Stimulated activated CD4-positive, alpha-beta T cell treated with anti-CD3 and anti-CD28 coated beads, Interleukin-2, amount 100 ng/mL, for 24 hours (primary cell): ENCODE measurements at places on chromosomes 16 and 17.
A peak's percentile ranks its signal among the peaks of the same experiment; 100 is the strongest.

GRCh38 chr16:81650982-81651562 is 128.0 kb upstream of the PLCG2 start:
- DNase-seq: no peak

DNA sequence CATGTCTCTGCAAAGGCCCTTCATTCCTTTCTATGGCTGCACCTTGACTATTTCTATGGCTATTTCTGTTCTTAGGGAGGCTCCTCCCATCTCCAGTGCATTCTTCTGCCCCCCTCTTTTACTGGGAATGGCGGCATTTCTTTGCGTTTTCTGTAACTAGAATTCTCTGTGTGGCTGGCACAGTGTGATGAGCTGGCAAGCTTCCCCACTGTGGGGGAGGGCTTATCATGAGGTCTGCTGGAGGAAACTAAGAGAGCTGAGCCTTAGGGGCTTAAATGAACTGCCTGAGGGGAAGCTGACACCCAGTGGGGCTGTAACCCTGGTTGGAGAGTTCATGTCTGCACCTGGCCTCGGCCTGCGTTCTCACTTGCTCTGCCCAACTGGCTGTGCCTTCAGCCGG is 1.5 kb upstream of the CARD14 start:
- no peak for DNase-seq

DNA sequence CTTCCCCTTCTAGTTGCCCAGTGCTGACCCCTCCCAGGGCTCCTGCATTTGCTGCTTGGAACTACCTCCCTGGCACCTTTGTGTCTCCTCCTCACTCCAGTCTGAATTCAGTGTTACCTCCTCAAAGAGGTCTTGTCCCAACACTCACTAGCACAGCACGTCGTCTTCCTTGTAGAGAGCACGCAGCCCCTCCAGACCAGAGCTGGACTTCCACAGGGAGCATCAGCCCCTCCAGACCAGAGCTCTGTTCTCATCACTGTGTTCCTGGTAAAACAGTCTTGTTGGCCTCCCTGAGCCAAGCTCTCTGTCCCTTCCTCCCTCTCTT is 27.8 kb upstream of the MGAT5B start:
- no peak for DNase-seq

GRCh38 chr16:81421536-81421935 is 23.1 kb upstream of the CMIP start:
- no peak for DNase-seq

DNA sequence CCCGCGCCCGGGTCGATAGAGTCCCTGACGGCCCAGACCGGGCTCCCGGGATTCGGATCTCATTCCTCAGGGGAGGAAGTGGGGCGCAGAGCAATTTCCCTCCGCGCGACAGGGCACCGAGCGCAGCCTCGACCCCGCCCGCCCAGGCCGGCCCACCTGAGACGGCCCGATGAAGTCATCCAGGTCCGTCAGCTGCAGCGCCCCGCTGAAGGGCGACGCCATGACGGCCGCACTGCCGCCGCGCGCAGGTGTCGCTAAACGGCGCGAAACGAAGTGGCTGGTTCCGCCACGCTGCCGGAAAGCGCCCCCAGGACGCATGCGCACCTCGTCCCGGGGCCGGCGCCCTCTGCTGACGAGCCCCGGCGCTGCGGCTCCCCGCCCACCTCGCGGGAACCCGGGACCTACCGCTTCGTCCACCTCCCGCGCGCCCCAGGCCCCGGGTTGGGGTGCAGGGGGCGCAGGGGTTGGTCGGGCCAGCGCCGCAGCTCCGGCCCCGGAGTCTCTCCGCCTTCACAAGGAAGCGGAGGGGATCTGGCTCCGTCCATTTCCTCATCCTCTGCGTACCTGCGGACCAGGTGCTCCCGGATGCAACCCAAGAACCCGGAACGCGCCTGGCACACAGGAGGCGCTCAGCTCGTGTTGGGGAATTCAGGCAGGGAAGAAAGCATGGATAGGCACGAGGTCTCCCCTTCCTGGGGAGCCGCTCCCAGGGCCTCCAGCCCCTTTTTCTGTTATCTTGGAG is at the start of gene CIAO3:
CIAO3 (minus strand) TSS at position 234 of the 742 bp plus-strand sequence; CDS start at position 222, 12 bp downstream.
- peak; percentile 94 for DNase-seq

DNA sequence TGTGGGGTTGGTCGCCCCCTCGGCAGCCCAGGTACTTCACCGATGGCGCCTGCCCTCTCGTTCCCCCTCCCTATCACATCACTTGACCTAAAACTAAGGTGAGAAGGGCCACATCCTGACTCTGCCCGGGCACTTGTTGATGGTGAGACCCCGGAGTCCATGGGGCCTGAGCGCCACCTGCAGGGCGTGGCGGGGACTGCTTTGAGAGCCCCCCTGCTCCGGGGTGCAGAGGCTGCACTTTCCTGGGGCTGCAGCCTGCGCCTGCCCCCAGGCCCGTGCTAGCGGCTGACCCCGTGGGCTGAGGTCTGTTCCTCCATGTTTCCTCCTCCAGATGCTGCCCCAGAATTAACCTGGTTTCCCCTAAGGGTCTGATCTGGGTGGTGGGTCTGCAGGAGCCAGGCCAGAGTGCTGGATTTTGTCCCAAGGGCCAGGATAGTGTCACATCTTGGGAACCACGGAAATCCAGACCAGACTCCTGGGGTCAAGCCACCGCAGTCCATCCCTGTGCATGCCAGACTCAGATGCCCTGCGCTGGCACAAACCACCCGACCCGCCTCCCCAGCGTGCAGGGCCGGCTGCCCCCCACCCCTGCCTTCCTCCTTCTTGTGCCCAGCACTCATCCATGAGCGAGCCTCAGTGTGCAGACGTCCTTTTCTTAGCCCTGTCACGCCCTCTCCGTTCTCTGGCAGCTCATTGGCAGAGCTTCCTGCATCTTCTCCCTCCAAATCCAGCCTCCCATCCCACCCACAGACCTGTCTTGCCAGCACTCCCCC is 2.7 kb downstream of the NDUFAF8 start:
- peak; percentile 75 for DNase-seq

DNA sequence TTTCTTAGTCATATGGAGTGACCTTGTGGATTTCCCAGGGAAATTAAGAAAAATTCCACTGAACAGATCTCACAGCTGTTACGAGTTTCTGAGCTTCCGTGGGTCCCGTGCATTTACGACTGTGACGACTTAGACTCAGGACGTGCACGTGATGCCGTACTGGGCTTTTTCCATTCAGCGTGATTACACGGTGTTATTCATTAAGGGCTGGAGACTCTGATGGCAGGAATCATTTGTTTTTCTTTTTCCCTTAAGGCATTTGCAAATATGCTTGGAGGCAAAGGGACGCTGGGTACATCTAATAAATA is 57.2 kb downstream of the TBC1D16 start:
- no peak for DNase-seq

DNA sequence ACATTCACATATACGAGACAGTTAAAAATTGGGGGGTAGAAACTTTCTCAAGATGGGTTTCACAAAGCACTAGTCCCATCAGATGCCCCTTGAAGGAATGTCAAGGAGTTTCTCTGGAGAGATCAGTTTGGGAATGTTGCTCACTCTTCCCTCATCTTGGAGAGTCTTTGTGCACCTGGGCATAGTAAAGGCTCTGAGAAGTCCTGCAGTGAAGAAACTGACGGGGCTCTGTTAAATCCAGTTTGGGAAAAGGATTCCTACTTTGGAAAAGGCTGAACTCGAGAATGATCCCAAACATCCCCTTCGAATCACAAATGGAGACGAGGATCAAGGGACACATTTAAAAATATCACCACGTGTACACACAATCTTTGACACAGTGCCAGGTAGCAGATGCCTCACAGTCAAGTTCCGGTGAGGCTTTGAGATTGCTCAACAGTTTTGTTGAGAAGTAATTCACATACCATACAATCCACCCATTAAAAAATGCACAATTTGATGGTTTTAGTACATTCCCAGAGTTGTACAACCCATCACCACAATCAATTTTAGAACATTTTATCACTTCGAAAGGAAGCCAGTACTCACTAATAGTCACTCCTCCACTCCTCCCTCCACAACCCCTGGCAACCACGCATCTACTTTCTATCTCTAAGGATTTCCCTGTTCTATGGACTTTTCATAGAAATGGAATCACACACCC is 203.4 kb upstream of the FOXF1 start:
- no peak for DNase-seq

- DNase-seq: no peak
Observed at GRCh38 chr16:4494746-4495490, 18.7 kb downstream of the HMOX2 start.

GRCh38 chr16:23502466-23502865 is 7.8 kb downstream of the GGA2 start:
- no peak for DNase-seq

DNA sequence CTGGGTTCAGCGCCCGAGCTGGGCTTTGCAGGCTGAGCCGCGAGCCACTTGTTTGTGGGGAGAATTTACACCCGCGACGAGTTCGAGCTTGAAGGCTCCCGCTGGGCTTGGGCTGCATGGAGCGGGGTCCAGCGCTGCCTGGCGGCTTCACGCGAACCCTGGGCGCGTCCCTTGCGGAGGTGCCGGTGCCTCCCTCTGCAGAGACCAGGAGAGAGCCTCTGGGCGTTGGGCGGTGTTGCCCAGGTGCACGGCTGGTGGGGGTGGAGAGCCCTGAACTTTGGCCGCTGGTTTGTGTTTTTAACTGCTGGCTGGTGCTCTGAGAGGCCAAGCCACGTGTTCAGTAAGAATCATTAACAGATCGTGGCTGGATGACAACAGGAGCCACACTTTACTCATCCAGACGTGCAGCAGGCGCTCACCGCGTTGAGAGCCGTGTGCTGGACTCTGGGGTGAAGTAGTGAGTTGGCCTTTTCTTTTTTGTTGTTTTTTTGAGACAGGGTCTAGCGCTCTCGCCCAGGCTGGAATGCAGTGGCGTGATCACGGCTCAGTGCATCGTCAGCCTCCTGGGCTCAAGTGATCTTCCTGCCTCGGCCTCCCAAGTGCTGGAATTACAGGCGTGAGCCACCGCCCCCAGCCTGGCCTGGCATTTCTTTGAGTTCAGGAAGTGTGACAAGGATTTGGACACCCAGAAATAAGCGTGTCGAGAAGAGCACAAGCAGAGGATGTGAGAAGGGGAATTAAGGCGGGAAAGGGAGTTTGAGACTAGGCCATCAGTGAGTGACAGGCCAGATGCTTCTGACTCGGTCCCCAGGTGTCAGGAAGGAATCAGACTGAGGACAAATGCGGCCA is 827 bp downstream of the CDK10 start:
- no peak for DNase-seq
